ENCODE measurements at places on chromosomes 11 and 22. TPM values are rescaled to one million over a fixed set of nuclear protein-coding genes. Genes with fewer than 3 reads are reported as not detected.

DNA sequence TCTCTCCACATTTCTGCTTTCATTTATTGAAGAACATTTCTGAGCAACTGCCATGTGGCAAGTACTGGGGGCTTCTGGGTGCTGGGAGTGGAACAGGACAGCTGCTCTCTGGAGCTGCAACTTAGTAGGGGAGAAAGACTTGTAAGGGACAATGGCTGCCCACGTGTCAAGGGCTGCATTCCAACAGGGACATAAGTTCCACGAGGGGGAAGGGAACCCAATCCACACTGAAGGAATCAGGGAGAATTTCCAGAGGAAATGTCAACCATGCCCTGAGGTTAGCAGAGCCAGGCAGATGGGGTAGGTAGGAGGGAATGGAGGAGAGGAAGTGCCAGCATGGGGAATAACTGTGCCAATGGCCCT, 1.7 kb downstream of the MAPK8IP2 start:
- DNase-seq: no peak

GRCh38 chr11:66744485-66745355, 15.7 kb upstream of the SPTBN2 start:
- DNase-seq: peak; percentile 70

GRCh38 chr22:23059284-23059948, 10.9 kb upstream of the GNAZ start:
- peak; percentile 28 for DNase-seq

DNA sequence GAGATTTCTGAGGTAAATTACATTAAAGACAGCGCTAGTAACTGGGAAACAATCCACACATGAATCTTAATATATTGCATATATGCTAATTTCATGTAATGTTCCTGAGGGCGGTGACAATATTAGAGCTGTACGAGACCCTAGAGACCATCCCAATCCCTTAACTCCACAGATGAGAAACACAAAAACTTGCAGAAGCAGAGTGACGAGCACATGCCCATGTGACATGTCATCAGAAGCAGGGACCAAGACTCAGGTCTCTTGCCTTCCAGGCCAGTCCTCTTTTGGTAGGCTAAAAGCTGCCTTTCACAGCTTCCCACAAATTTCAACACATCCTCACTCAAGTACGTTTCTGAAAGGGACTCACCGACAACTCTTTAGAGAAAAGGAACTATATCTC, 11.8 kb downstream of the MAPK1 start:
- DNase-seq: no peak

DNA sequence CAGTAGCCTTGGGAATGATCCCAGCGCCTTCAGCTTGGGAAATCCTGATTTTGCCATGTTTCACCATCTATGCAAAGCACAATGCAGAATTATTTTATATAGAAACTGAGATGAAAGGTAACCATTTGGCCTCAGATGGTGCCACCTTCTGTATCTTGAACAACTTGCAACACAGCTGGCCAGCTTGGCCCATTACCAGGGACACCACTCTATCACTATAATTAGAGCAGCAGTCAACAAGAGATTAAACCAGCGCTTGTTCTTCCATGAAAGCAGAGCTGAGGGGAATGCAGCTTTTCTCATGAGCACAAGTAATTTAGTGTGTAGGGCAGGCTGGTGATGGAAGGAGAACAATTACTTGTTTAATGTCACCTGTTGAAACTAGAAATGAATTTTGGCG, 6.7 kb upstream of the ZDHHC13 start:
- DNase-seq: no peak

- no peak for DNase-seq
Measured at GRCh38 chr11:32307471-32307870, 127.9 kb downstream of the WT1 start.

DNA sequence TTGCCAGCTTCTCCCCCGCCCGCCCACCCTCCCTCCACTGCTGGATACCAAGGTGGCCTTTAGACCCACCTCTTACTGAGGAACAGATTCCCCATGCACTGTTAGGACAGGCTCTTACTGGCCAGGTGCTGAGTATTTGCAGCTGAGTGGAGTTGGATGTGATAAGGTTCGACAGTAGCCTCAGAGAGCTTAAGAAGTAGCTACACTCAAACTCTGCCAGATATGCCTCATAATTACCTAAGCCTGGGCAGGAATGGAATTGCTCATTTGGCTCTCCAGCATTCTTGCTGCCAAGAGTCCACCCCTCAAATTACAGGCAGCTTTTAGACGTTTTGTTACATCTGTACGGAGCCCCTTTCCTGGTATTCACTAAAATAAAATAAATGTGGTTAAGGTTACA, 9.6 kb downstream of the FAM181B start:
- no peak for DNase-seq

DNA sequence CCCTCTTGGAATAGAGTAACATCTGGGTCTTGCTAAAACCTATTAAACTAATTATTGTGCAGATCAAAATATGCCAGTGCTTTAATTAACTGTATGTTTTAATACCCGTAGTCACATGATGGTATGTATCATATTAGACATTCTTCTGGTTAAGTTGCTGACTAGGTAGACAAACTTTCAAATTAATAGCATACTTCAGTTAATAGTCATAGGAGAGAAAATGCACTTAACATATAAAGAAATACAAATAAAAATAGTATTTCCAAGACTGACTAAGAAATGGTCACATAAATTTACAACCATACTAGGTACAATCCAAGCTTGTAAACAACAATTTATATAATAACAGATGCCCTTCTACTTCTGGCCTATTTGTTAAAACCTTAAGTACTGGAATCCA, 7.6 kb upstream of the EXPH5 start:
- DNase-seq: no peak

GRCh38 chr11:112874980-112875379, 86.2 kb upstream of the NCAM1 start:
- no peak for DNase-seq

- DNase-seq: no peak
Measured at GRCh38 chr11:14819596-14819995, 72.4 kb downstream of the CYP2R1 start.

DNA sequence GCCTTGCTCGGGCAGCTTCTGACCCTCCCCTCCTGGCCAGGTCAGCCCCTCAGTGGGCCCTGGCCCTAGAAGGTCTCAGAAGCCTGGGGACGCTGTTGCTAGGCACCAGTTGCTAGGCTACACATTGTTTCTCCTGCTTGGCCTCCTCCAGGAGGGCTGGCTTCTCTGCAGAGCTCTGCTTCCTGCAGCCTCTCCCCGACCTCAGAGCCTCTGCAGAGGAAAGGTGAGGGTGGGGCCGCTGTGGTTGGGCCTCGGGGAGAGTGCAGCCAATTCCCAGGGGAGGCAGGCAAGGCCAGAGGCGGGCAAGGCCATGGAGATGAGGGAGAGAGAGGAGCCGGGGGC, 27.6 kb upstream of the LRRC10B start:
- no peak for DNase-seq

GRCh38 chr11:46336563-46337180, 10.6 kb upstream of the DGKZ start:
- DNase-seq: no peak

- DNase-seq: no peak
Measured at GRCh38 chr11:75276686-75277085, 36.1 kb downstream of the TPBGL start.

- DNase-seq: no peak
Measured at GRCh38 chr11:130523166-130523565, 74.7 kb downstream of the ADAMTS15 start.

DNA sequence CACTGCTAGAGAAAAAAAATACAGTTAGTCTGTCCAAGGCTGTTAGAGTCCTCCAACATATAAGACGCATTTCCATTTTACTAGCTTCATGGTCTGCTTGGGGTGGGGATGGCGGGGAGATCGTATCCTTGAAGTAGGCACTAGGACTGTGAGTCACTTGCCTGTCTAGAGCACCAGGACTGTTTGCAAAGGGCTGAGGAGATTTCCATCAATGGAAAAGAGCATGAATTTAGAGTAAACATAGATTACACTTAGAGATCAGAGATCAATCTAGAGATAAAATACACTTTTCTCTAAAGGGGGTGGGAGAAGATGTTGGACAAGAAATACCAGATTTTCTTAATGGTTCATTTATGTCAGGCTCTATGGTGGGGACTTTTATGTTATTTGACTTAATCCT, 1.7 kb upstream of the MS4A7 start:
- no peak for DNase-seq

- no peak for DNase-seq
Measured at GRCh38 chr11:79336797-79337517, 103.9 kb downstream of the TENM4 start.

GRCh38 chr11:94673386-94673785, 94.8 kb upstream of the AMOTL1 start:
- DNase-seq: no peak

DNA sequence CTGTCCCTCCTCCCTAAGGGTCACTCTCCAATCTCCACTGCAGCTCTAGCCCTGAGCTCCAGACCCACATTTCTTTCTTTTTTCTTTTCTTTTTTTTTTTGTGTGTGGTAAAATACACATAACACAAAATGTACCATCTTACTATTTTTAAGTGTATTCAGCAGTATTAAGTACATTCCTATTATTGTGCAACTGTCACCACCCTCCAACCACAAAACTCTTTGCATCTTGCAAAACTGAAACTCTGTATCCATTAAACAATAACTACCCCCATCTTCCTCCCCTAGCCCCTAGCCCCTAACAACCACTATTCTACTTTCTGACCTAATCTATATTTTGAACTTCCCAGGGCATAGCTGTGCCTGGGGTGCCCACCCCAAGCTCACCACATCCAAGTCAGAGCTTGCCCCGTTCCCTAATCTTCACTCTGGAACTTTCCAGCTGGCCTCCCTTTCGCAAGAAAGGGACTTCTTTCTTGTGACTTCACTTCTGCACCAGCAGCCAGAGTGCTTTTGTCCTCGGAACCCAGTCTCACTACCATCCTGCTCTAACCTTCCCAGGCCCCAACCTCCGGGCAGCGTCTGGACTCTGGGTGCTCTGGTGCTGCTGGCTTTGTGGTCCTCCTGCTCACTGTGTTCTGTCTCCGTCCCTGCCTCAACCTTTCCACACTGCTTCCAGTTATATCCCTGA, 30.7 kb downstream of the PARVG start:
- DNase-seq: peak; percentile 60

- DNase-seq: no peak
Measured at GRCh38 chr22:46992121-46992731, 229.8 kb downstream of the TBC1D22A start.

GRCh38 chr11:101923554-101923953, 7.2 kb upstream of the ANGPTL5 start:
- no peak for DNase-seq

MUC5B gene
- not detected for total RNA-seq

UBQLNL gene
- total RNA-seq: 0.30 TPM

MUC5AC gene
- not detected for total RNA-seq

PVALB gene
- total RNA-seq: not detected

TMEM45B gene
- not detected for total RNA-seq

NCAM1 gene
- 229 TPM for total RNA-seq

TSGA10IP gene
- total RNA-seq: not detected

OPCML gene
- total RNA-seq: not detected

KIRREL3 gene
- 0.74 TPM for total RNA-seq

Measured in right atrium auricular region (tissue), 2 donors.